ENCODE measurements at places on chromosomes 6 and 20.

DNA sequence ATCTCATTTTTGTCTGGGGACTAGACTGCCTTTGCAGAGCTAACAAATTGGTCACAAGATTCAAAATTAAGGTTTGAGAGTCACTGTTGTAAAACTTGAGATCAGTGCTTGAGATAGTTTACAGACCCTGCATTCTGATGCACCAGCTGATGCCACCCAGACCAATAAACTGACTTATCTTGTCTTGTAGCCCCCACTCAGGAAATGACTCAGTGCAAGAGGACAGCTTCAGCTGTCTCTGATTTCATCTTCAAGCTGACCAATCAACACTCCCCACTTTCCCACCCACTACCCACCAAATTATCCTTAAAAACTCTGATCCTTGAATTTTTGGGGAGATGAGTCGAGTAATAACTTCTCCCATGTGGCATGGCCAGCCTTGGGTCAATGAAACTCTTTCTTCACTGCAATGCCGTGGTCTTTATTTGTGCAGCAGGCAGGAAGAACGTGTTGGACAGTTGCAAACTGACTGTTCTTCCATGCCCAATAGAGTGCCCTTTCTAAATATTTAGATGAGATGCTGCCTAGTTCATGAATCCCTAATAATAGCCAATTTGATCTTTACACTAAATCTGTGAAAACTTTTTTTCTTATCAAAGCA is 48.3 kb upstream of the PROKR2 start:
- no peak for DNase-seq

GRCh38 chr6:170583756-170584180 is 669 bp downstream of the PDCD2 start:
- DNase-seq, result no peak

DNA sequence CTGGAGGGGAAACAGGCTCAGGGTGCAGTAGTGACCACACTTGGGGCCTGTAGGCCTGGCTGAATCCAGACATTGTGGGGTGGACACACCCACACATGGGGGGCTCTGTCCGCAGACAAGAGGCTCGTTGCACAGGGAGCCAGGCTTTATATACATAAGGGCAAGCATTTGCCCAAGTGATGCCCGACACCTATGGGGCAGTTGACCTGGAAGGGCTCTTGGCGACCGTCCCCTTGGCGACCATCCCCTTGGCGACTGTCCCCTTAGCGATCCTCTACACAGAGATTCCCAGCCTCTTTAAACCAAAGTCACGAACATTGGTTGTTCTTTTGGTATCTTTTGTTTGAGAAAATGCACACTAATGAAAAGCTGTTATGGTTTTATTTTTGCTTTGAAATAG is 2.7 kb downstream of the TOX2 start:
- DNase-seq, result no peak

DNA sequence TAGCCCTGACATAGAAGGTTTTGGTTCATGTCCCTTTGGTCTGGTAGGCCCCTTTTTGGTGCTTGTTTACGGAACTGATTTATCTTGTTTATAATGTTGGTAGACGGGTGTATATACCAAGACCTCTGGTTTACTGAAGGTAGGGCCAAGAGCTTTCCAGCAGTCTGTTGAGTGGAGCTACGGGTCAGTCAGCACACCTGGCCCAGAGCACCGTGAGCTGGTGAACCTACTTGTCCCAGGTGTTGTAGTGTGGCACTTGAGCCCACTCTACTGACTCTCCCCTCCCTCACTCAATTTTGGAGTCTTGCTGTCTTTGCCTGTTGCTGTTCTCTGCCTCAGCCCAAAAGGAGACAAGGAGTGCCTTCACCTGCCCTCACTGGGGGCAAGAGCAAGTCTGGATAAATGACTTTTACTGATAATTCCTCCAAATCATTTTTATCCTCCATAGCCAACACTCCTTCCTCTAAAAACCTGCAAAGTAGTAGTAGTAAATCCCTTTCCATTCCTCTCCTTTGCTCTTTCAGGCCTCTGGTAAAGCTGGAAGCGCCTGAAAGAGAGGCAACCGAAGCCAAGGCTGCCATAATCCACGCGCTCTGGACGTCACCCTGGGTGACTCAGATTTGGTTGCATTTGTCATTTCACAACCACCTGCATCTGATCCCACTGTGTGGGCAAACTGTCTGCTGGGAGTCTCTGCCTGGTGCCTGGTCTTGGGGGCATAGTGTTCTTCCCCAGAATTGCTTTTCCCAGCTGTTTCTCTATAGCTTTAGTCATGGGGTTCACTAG is 22.2 kb downstream of the RREB1 start:
- no peak for DNase-seq

DNA sequence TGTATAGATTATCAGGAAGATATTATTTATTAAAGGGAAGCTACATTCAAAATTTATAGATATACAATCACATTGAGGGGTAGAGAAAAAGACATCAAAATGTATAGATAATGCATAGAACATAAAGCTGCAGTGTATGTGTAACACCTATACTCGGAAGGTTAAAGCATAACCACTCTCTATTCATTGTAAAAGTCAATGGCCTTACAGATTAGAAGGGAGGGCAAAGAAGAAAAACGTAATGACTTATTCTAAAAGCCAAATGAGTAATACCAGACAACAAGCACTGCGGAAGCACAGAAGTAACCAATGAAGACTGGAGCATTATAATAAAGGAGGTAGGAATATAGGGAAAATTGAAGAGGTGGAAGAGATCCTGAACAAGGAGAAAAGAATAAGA is 11.3 kb downstream of the HBS1L start:
- DNase-seq, result no peak

DNA sequence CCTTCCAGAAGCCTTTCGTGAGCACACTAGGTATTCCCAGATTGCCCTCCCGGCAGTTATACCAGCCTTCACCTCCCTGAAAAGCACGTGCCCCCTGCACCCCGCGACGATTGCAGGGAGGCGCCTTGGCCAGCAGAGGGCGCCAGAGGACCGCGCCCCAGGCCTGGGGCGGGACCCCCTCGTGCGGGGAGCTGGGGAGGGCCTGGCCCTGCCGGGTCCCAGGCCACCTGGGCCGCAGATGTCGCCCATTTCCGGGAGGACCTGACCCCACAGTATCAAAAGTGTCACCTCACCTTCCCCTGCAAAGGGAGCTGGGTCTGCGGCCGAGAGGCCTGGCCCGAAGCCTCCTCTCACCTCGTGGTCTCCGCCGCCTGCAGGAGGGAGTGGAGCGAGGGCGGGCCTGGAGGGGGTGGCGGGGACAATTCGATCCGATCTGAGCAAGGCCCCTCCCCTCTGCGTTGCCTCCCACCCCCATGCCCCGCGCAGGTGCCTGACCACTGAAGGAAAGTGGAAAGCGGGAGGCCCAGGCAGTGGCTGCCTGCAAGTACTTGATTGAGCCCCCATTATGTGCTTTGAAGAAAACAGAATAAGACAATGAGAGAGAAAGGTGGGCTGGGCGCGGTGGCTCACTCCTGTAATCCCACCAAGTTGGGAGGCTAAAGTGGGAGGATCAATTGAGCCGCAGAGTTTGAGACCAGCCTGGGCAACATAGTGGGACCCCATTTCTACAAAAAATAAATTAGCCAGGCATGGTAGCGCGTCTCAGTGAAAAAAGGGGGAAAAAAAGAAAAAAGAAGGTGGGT is 3.5 kb upstream of the SNAI1 start:
- peak; percentile 84 for DNase-seq

- DNase-seq, result no peak
Measured at GRCh38 chr20:56859039-56859800, 230.1 kb downstream of the TFAP2C start.

DNA sequence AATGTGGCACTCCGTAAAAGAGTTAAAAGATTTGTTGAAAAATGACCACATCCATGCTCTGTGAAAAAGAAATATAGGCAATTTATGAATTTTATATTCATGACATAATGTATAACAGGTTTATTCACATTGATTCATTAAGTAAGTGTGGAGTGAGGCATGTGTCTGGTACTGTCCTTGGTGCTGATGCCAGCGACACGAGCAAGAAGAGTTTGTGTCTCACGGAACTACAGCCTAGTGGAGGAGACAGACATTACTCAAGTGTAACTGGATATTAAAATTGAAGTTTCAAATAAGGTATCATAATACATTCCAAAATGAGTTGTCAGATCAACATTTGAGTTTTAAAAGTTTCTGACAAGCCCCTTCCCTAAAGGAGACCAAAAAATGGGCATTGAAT is 158.2 kb upstream of the PRND start:
- DNase-seq, result no peak

DNA sequence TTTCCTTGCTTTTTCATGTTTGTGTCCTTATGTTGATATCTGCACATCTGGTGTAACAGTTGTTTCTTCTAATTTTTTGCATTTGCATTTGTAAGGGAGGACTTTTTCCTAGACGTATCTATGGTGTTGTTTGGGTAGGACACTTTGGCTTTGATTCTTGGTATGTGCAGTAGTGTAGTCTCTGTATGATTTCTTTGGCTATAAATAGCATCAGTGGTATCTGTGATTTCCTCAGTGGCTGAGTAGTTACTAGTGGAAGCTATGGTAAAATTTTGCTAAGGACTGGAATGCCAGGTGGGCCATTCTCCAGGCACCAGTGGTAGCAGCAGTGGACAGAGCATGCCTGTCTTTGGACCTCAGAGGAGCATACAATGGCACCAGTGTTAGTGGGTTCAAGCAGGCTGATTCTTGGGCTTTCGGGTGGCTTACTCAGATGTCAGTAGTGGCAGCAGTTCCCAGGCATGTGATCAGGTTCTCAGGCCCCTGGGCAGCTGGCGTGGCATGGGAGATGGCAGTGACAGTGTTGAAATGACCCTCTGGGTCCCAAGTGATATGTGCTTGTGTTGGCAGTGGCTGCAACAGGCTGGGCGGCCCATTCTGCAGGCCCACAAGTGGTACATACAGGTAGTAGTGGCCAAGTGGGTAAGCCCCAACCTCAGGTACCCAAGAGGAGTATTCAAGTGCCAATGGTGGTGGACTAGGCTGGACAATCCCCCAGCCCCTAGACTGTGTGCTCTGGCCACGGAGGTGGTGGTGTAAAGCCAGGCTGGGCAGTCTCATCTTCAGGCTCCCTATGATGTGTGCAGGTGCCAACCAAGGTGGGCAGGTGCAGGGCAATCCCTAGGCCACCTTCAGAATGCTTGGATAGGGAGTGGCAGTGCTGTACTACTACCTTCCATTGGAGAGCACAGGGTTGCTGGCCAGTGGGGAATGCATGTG is 54.5 kb downstream of the PLCG1 start:
- peak; percentile 50 for DNase-seq

GRCh38 chr20:50804437-50805348 is 9.8 kb downstream of the BCAS4 start:
- DNase-seq, result no peak

GRCh38 chr6:101626269-101626668 is 232.8 kb downstream of the GRIK2 start:
- no peak for DNase-seq

DNA sequence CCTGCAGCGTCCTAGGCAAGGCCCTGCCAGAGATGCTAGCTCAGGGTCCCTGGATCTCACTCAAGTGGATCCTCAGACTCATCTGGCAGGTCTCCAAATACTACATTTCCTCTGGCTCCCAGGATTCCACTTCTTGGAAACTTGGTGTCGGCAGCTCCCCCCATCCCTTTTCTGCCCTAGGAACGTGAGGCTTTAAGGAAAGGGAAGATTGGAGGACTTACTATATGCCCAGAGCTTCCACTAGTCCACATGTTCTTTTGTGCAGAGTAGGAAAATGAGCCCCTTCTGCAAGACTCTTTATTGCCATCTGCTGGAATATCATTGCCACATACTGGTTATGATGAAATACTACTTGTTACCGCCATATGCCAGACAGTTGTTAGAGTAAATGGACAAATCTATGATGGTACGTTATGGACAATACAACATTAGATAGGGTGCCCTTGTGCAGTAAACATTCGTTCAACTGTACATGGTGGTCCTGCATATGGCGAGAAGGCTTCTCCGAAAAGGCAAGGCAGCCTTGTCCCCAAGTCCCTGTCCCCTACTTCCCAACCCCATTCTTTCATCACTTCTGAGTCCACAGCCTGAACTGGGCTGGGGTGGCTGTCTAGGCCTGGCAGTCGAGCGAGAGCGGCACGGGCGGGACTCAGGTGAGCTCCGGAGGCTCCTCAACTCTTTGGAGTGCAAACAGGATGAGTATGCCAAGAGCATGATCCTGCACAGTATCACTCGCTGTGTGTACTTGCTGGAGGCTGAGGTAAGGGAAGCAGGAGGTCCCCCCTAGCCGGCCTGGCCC is 780 bp downstream of the ARMC12 start:
- DNase-seq, result no peak

DNA sequence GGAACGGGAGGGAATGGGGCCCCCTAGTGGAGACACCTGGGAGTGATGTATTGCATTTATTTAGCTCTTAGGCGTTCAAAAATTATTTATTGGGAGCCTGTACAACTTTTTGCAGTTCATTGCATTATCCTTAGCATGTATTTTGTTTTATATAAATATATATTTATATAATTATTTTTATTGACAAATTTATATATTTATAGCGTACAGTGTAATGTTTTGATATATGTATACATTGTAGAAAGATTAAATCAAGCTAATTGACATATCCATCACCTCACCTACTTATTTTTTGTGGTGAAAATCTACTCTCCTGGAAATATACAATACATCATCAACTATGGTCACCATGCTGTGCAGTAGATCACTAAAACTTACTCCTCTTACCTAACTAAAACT is 975 bp downstream of the SIRT5 start:
- no peak for DNase-seq

DNA sequence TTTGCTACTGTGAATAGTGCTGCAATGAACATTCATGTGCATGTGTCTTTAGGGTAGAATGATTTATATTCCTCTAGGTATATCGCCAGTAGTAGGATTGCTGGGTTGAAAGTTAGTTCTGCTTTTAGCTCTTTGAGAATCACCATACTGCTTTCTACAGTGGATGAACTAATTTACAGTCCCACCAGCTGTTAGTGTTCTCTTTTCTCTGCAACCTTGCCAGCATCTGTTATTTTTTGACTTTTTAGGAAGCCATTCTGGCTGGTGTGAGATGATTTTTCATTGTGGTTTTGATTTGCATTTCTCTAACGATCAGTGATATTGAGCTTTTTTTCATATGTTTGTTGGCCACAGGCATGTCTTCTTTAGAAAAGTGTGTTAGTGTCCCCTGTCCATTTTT is 40.0 kb downstream of the PLG start:
- no peak for DNase-seq

DNA sequence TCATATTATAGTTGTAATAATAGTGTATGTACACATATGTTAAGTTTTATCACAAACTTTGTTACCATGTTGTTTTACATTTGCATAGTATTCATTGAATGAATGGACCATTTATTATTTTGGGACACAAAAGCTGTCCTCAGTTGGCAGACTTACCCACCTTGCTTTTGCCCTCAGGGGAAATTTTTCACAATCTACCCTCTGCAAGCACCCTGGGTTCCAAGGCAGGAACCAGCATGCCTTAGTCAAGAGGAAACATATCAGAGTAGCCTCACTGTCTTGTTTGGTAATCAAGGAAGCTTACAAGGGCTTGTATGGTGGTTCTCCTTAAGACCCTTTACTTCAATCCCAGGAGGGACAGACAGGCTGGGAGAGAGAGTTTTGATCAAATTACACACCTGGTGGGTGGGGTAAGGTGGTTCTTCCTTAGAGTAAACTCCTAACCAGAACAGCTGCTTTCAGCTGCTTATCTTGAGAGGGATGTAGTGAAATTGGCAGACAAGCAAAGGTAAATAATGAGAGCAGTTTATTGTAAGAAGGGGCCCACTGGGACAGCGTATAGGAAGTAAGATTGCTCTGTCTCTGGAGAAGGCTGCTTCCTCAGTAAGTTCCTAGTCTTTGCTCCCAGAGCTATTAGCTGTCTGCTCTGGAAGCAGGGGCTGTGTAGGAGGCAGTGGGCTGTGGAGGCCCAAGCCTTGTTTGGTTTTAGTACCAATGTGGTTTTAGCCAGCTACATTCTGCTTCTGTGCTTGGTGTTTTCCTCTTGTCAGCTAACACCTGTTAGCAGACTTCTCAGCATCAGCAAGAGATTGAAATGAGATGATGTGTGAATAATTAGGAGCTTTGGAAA is 31.1 kb downstream of the BRPF3 start:
- DNase-seq, result peak; percentile 23
